ENCODE measurements at places on chromosomes 1 and 21. TPM values are rescaled to one million over a fixed set of nuclear protein-coding genes. Genes with fewer than 3 reads are reported as not detected.

DNA sequence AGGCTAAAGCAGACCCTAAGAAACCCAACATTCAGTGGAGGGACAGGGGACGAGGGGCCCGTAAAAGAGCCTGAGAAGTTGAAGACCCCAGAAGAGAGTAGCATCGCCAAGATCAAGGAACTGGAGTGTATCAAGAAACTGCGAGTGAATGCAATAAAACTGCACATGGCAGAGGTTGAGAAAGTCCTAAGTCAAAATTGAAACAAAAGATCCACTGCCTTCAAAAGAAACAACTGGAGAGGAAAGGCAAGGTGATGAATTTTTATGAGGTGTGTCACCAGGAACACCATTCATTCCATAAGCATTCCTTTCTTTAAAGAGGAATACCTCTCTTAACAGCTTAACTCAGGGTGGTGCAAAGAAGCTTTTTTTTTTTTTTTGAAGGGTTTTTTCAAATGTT lies 38.3 kb upstream of the ADORA3 start:
- DNase-seq: no peak

GRCh38 chr1:42815941-42816584 lies 859 bp upstream of the ERMAP start:
- peak; percentile 40 for DNase-seq

The TPTE gene
- not detected for total RNA-seq

DNA sequence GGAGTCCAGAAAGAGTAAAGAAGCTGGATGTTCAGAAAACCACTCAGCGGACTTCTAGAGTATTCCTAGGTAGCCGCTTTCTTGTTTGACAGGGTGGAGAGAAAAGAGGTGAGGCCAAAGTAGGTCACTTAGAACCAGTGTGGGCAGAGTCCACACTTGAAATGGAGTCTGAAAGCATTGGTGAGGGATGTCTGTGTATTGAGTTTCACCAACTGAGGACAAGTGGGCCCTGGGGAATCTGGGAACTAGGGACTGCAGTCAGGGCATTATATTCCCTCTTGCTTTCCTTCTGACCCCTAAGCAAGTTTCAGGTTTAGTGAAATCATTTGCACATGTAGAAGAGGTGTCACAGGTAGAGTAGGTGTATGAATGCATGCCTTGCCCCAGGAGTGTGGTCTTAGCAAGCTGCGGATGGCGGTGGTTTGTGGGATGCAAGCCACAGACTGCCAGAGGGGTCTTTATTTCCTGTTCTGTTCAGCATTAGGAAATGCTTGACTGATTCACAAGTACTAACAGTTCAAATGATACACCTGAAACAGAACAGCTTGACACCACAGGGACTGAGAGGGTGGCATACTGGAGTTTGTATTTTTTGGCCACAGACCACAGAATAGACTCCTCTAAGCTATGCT lies 1.1 kb upstream of the GNG12 start:
- no peak for DNase-seq
